ENCODE measurements at places on chromosomes 1 and 21.

DNA sequence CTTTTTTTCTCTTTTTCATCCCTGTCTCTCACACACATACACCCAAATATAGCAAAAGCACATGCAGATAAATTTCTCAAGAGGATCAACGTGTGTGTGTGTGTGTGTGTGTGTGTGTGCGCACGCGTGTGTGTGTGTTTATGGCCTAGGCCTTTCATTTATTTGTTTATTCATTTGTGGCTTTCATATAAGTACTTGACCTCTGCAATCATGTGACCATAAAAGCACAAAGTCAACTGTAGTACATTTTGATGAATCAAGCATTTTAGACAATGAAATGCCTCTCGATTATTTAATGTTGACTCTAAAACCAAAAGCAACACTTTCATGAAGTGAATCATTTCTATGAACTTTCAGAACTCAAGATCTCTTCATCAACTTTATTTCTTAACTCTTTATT lies 194.1 kb upstream of the ADGRL2 start:
- no peak for DNase-seq

DNA sequence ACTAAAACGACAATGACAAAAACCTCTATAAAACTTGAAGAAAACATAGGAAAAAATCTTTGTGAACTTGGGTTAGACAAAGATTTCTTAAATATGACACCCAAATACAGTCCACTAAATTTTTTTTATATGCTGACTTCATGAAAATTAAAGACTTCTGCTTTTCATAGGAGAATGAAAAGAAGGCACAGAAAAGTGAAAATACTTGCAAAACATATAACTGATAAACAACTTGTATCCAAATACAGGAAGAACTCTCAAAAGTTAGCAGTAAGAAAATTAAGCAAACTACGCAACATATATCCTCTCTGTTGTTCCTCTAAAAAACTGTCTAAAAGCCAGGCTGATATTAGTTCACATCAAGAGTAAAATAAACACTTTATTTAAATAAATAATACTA lies 53.6 kb downstream of the KIFAP3 start:
- DNase-seq, result no peak

GRCh38 chr1:25110036-25110435 lies 122.3 kb downstream of the SYF2 start:
- no peak for DNase-seq

DNA sequence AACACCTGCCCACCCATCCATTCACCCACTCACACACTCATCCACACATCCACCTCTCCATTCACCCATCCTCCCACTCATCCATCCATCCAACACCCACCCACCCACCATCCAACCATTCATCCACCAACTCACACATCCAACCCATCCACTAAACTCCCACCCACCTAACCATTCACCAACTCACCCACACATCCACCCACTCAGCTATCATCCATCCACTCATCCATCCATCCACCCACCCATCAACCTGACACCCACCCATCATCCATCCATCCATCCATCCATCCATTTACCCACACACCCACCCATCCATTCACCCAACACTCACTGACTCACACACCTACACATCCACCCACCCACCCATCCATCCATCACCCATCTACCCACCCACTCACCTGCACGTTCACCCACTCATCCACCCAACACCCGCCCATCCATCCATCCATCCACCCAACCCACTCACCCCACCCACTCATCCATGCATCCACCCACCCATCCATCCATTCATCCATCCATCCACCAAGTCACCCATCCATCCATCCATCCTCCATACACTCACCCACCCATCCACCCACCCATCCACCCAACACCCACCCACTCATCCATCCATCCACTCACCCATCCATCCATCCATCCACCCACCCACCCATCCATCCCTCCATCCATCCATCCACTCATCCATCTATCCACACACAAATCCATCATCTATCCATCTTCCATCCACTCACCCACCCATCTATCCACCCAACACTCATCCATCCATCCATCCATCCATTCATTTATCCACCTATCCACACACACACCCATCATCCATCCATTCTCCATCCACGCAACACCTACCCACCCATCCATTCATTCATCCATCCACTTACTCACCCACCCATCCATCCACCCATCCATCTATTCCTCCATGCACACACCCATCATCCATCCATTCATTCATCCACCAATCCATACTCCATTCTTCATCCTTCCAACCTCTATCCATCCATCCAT lies 17.4 kb upstream of the PRDM16 start:
- DNase-seq, result no peak

- DNase-seq, result no peak
Measured at GRCh38 chr1:154353460-154353904, 28.2 kb downstream of the ATP8B2 start.

GRCh38 chr1:33331444-33332356 lies 10.8 kb upstream of the A3GALT2 start:
- no peak for DNase-seq
